ENCODE measurements at places on chromosomes 4 and X. TPM values are rescaled to one million over a fixed set of nuclear protein-coding genes. Genes with fewer than 3 reads are reported as not detected.

DNA sequence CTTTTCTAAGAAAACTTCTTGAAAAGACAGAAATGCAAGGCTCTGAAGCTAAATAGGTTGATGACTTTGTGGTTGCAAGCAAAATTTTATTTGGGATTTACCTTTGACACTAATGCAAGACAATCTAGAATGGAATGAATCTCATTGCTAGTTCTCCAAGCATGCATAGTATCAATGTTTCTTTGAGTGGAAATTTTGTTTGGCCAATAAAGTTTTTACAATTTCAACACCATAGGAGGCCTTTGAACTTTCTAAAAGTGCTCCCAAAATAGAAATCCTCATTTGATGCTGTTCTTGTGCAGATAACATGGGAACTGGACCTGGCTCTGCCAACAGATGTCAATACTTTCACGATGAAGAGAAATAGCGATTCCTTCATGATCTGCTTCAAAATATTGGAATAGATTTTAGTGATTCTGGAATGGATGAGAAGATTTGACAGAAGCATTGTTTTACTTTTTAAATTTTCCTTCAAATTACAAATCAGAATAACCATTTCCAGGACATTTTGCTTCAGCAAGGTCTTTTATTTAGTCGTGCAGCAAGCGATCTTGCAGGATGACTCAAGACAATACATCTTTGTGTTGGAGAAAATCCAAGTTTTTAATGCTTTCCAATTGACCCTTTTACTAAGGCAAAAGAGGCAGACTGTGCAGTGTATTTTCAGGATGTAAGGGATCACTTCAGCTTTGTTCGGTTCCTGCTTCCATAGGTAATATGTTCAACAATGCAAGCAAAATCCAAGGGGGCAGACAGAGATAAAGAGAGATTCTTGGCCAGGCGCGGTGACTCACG lies 51.7 kb upstream of the OTUD4 start:
- no peaks in the 10 kb centered on the region for H3K36me3 ChIP-seq
- H3K27me3 ChIP-seq = no peaks in the 10 kb centered on the region

DNA sequence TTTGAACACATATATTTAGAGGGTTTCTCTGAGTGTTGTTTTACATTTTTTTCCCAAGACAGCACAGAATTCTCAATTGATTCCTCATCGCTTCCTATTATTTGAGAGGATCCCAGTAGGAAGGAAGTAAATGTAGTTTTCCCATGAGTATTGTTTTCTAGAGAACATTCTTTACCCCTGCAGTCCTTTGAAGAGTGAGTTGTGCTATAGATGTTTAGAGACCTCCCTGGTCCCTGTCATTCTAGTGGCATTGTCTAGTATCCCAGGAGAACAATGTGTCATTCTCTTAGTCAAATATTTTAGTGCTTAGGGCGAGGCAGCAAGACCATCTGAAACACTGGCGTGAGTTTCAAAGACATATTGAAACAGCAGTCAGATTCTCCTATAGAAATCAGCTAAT lies 32.5 kb downstream of the SORBS2 start:
- DNase-seq = no peak
- no peak overlapping the region for H3K27ac ChIP-seq
- no peak overlapping the region for H3K4me3 ChIP-seq

GRCh38 chr4:110296892-110297291 lies 98.5 kb upstream of the ELOVL6 start:
- H3K4me3 ChIP-seq = no peak overlapping the region
- no peaks in the 10 kb centered on the region for H3K27me3 ChIP-seq
- no peak for DNase-seq
- no peak overlapping the region for H3K27ac ChIP-seq
- H3K36me3 ChIP-seq = no peaks in the 10 kb centered on the region

CXCR3 gene
- not detected for total RNA-seq

DNA sequence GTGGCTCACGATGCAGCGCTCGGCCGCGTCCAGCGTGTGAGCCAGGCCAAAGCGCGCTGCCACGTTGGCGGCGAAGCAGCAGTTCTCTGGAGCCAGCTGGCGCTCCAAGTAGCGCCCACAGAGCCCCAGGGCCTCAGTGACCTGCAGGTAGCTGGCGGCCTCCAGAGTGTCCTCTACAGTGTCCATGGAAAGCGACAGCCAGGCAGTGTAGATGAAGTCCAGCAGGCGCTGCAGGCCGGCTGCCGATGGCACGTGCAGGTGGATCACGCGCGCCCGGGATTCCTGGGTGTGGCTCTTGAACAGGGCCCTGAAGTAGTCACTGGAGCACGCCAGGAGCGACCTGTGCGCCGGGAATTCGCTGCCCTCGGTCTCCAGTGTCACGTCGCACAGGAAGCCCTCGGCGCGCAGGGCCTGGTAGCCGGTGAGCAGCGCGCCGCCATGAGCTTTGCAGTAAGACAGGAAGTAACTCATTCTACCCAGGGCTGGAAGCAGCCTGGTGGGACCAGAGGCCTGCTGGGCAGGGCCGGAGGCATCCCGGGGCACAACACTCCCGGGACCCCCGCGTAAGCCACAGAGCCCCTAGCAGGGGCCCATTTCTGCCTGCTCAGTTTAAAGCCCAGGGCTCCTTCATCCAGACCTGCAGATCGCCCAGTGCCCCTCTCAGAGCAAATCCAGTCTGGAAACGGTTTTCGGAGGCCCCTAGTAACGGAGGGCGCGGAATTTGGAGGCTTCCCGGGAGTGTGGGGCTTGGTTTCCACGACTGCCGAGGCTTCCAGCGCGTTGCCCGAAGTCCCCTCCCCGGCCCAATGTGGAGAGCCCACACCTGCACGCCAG lies 595 bp downstream of the KLHL34 start:
- H3K4me3 ChIP-seq = no peak overlapping the region
- H3K36me3 ChIP-seq = no peaks in the 10 kb centered on the region
- peaks cover 18% of the 10 kb centered on the region for H3K27me3 ChIP-seq

- H3K4me1 ChIP-seq = peaks cover 16% of the 10 kb centered on the region
- peak within 1 kb of the TSS; percentile 92 for H3K27ac ChIP-seq
- H3K36me3 ChIP-seq = no peaks in the 10 kb centered on the region
- DNase-seq = peak; percentile 36
- peak within 1 kb of the TSS; percentile 86 for H3K4me3 ChIP-seq
Measured at GRCh38 chrX:154436983-154437752, at the start of gene GDI1. Gene GDI1 (plus strand): TSS chrX:154437154. CDS start chrX:154437255, 101 bp downstream.

PCDH11X gene
- total RNA-seq = not detected

CXCL1 gene
- total RNA-seq = 36.3 TPM

TRIM2 gene
- 105 TPM for total RNA-seq

DNA sequence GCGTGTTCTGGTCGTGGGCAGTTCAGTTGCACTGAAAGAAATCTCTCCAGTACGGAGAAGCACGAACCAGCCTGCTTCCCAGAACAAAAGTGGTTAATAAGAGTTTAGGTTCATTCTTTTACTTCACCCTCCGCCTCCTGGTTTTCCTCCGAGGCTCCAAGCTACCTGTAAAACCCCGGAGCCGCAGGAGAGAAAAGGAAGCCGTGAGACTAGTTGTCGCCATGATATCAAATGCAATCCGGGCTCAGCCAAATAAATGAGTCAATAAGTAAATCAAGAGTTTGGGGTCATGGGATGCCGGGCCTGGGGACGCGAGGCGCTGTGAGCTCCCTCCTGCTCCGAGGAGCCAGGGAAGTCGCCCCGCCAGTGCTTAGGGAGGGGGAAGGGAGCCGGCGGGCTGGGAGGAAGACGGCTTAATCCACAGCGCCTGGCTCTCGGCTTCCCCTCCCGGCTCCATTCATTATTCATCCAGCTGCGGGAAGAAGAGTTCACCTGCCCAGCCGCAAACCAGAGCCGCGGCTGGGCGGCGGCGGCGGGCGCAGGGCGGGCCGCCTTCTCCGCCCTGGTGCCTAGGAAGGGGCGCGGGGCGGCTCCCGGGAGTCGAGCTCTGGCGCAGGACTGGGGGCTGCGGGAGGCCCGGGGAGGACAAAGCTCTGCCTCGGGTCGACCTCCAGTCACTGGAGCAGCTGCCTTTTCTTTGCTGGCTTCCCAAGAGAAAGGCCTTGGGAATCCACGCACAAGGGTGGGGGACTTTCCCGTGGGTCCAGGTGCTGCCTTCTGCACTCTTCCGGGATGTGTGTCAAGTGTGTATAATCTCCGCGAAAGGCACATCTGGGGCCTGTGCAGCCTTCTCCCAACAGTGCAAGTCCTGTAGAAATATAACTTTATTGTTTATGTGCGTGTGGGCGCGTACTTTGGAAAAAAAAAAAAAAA lies 1.7 kb downstream of the FRAS1 start:
- H3K4me1 ChIP-seq = no peaks in the 10 kb centered on the region
- H3K4me3 ChIP-seq = peak overlapping the region; percentile 44
- peak overlapping the region; percentile 71 for H3K27ac ChIP-seq
- no peaks in the 10 kb centered on the region for H3K36me3 ChIP-seq
- DNase-seq = peak; percentile 41
- H3K27me3 ChIP-seq = peaks cover 33% of the 10 kb centered on the region

DNA sequence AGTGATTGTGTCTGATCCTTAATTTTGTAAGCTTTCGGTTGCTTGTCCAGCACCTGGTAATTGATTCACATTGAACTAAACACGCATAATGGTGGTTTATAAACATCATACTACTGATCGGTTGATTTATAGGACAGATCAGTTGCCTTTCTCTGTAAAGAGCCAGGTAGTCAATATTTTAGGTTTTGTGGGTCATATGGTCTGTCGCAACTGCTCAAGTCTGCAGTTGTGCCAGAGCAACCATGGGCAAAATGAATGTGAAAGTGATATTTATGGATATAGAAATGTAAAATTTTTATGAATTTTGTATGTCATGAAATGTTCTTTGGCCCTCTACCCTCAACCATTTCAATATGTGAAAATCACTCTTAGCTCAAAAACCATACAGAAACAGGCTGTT lies 8.9 kb downstream of the JADE1 start:
- H3K36me3 ChIP-seq = no peaks in the 10 kb centered on the region
- H3K27ac ChIP-seq = no peak overlapping the region
- no peaks in the 10 kb centered on the region for H3K27me3 ChIP-seq
- no peaks in the 10 kb centered on the region for H3K4me1 ChIP-seq

DNA sequence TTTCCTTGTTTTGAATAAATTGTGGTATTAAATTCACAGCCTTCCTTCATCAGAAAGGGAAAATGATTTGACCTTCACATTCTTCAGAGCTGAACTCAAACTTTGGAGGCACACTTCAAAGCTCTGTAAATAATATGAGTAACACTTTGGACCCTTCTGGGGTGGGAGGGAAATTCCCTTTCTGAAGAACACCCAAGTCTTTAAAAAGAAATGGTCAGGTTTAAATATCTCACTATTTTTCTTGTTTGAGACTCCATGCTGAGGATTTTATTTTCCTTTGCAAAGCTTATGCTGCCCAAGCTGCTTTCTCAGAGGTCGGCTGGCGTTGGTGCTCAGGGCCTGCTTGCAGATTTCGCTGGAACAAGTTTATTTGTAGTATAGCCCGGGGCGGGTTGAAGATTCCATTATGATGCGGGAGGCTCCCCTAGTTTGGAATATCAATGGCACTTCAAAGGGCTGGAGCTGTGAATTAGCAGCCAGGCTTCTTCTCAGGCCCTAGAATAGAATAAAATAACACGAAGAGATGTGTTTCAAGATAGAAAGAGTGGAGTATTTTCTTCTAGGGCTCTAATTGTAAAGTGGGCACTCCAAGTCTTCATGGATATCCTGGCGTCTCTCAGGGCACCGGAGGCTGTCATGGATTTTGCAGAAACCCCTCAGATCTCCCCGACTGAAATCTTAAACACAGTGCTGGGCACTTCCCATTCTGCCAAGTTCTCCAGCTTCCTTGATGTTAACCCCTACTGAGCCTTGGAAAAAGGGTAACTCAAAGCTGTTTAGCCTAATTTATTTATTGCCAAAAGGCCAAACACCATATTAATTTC lies 315.6 kb downstream of the GPAT3 start:
- no peak overlapping the region for H3K4me3 ChIP-seq
- no peaks in the 10 kb centered on the region for H3K27me3 ChIP-seq
- no peak for DNase-seq
- no peak overlapping the region for H3K27ac ChIP-seq

- no peak overlapping the region for H3K4me3 ChIP-seq
- no peaks in the 10 kb centered on the region for H3K36me3 ChIP-seq
- H3K27me3 ChIP-seq = no peaks in the 10 kb centered on the region
- DNase-seq = no peak
Measured at GRCh38 chrX:71930298-71930697, 19.7 kb downstream of the NHSL2 start.

DNA sequence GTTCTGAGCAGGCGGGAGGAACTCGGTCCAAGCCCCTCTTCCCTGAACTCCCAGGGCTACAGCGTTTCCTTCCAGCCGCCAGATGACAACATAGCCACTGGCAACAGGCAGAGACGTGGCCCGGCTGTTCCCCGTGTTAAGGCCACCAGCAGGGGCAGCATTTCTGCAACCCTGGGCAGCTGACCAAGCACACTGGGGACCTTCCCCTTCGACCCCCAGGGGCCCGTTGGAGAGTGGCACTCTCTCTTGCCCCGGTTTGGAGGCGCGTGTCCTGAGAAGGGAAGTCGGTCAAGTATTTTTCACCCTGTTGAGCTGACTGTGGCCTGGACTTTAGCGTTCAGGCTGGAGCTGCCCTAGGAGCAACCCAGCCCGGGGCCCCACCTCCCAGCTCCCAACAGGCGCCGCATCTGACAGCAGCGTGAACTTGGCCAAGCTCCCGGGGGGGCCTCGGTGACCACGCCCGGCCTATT lies 37.6 kb downstream of the ZBTB49 start:
- H3K4me1 ChIP-seq = no peaks in the 10 kb centered on the region
- no peaks in the 10 kb centered on the region for H3K27me3 ChIP-seq
- H3K36me3 ChIP-seq = no peaks in the 10 kb centered on the region
- DNase-seq = no peak
- H3K4me3 ChIP-seq = no peak overlapping the region

DNA sequence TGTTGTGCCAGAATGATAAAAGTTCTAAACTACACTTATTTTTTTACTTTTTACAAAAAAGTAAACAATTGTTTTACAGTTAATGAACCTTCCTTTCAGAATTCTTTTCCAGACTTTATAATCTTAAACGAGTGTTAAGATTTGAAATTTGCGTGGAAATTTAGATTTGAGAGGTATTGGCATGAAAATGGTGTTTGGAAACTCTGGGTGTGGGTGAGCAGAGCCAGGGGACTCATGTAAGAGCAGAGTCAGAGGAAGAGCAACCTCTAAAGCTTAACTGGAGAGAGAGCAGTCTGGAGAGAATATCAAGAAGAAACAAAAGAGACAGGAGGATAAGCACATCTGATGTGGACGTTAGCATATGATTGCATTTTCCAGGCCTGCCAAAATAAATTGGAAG lies 48.2 kb downstream of the MMRN1 start:
- H3K27me3 ChIP-seq = no peaks in the 10 kb centered on the region
- no peak overlapping the region for H3K4me3 ChIP-seq
- DNase-seq = no peak
- no peaks in the 10 kb centered on the region for H3K36me3 ChIP-seq
- no peaks in the 10 kb centered on the region for H3K4me1 ChIP-seq

DNA sequence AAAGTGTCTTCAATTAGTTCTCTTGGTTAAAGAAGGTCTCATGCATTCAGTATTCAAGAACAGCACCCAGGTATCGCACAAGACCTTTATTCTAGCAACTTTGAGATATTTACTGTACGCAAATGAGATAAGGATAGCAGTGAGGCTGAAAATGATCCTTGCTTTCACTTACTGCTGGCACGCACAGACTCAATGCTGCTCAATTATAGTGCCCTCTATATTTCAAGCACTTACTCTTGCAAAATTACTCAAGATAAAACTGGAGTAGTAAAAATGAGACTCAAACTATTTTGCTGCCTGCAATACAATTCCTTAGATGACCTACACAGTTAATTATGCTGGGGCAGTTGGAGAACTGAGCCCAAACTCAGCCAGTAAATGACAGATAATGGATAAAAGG lies 60.9 kb downstream of the ADGRA3 start:
- DNase-seq = no peak
- H3K27ac ChIP-seq = no peak overlapping the region
- no peaks in the 10 kb centered on the region for H3K4me1 ChIP-seq
- H3K36me3 ChIP-seq = no peaks in the 10 kb centered on the region
- H3K27me3 ChIP-seq = no peaks in the 10 kb centered on the region

ANXA10 gene
- total RNA-seq = not detected

All from transverse colon (tissue), 4 donors.